ENCODE measurements at places on chromosomes 2 and 18. TPM values are rescaled to one million over a fixed set of nuclear protein-coding genes. Genes with fewer than 3 reads are reported as not detected.

Gene CPLX4
- not detected for total RNA-seq

GRCh38 chr2:18950361-18950851, 361.0 kb upstream of the NT5C1B start:
- H3K4me1 ChIP-seq = no peaks in the 10 kb centered on the region
- no peaks in the 10 kb centered on the region for H3K27me3 ChIP-seq
- no peak overlapping the region for H3K4me3 ChIP-seq
- no peak overlapping the region for H3K27ac ChIP-seq
- DNase-seq = no peak

Gene CNTNAP5
- total RNA-seq = not detected

- H3K36me3 ChIP-seq = no peaks in the 10 kb centered on the region
- peaks cover 19% of the 10 kb centered on the region for H3K27me3 ChIP-seq
- DNase-seq = no peak
- no peak overlapping the region for H3K27ac ChIP-seq
Measured at GRCh38 chr2:1869248-1869647, 124.9 kb upstream of the PXDN start.

Gene MGAT5
- total RNA-seq = 54.6 TPM

Gene DIPK1C
- total RNA-seq = 0.11 TPM

DNA sequence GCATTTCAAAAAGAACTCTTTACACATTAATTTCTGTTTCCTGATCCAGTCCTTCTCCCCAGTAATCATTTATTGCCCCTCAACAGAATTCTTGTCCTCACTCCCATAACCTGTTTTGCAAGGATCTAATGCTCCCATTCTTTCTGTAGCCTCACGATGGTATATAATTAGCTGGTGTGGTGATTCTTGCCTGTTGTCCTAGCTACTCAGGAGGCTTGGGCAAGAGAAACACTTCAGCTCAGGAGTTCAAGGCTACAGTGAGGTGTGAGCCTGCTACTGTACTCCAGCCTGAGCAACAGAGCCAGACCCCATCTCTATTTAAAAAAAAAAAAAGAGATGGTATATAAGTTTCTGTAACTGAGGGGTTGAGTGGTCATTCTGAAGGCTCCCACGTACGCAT, 7.7 kb upstream of the TRAPPC8 start:
- no peaks in the 10 kb centered on the region for H3K27me3 ChIP-seq
- no peak for DNase-seq
- H3K4me3 ChIP-seq = no peak overlapping the region
- no peaks in the 10 kb centered on the region for H3K36me3 ChIP-seq
- no peak overlapping the region for H3K27ac ChIP-seq
- H3K4me1 ChIP-seq = no peaks in the 10 kb centered on the region

DNA sequence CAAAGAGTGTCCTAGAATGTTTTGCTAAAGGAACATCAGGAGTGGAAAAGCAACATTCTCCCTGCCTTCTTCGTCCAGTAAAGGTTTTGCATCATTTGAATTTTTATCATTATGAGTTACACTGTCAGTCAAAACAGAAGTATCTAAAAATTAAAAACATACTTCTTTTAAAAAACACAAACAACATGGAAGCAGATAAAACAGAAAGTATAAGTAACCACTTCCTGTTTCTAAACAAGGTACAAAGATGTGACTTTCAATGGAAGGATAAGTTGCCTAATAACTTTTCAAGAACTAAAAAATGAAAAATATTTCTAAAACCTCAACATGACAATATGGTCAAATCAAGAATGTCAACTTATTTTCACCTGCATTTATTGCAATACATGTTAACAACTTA, 158.2 kb downstream of the STK39 start:
- H3K27ac ChIP-seq = peak overlapping the region; percentile 38
- no peak for DNase-seq
- H3K4me1 ChIP-seq = peaks cover 10% of the 10 kb centered on the region
- no peaks in the 10 kb centered on the region for H3K27me3 ChIP-seq

GRCh38 chr2:233165543-233165894, 86.0 kb upstream of the ATG16L1 start:
- no peaks in the 10 kb centered on the region for H3K36me3 ChIP-seq
- no peak overlapping the region for H3K4me3 ChIP-seq
- no peak overlapping the region for H3K27ac ChIP-seq

Gene G6PC2
- total RNA-seq = not detected

DNA sequence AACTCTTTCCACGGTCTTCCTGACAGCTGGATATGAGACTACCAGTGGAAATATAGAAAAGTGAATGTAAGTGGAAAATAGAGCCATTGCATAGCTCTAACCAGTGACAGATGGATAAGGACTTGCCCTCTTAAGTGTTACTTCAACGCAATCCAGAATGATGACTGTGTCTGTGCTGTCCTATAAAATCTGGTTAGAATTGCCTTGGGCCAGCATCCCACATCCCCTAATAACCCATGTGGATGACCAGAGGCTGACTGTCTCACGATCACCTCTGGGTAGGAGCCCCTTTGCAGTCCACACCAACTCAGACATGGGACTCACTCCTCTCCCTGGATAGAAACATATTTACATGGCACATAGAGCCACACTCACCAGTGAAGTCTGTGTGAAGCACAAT, 186.6 kb downstream of the C1D start:
- no peaks in the 10 kb centered on the region for H3K4me1 ChIP-seq
- H3K36me3 ChIP-seq = no peaks in the 10 kb centered on the region
- H3K27ac ChIP-seq = no peak overlapping the region
- DNase-seq = no peak
- no peak overlapping the region for H3K4me3 ChIP-seq

DNA sequence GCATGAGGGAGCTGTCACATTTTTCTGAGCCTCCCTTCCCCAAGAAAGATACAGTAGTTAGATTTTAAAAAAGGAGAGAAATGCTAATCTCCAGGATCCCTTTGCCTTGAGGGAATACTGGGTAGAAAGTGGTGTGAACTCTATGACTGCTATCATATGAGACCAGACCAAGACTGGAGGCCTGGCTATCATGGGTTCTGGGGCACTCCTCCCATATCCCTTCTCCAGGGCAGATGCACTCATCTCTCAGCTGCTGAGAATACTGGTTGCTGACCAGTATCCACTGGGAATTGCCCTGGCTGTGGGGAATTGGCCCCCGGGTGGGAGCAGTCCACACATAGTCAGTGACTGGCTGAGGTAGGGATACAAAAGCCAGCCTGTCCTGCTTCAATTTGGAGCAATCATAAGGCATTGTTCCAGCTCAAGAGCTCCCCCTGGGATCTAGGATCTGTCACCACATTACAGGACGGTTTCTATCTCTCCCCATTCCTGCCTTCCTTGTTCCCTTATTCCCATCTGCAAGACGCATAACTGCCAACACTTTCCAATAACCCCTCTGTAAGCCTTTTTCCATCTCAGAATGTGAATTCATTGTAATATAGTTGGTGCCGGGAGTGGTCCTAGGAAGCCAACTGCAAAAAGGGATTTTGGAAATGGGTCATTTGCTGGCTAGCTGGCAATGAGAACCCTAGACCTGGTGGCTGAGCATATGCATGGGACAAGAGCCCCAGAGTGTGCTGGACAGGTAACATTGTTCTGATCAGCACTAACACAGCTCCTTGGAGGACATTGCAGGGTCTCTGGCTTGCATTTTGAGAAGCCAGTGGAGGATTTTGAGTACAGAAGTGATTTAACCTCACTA, 35.4 kb upstream of the REEP1 start:
- no peaks in the 10 kb centered on the region for H3K27me3 ChIP-seq
- peaks cover 27% of the 10 kb centered on the region for H3K4me1 ChIP-seq
- DNase-seq = no peak
- H3K36me3 ChIP-seq = peaks cover 4% of the 10 kb centered on the region
- H3K4me3 ChIP-seq = no peak overlapping the region

GRCh38 chr2:207352978-207353671, 176.6 kb upstream of the CREB1 start:
- no peaks in the 10 kb centered on the region for H3K36me3 ChIP-seq
- no peaks in the 10 kb centered on the region for H3K27me3 ChIP-seq

GRCh38 chr2:171072164-171072563, 88.5 kb downstream of the TLK1 start:
- no peaks in the 10 kb centered on the region for H3K27me3 ChIP-seq
- no peak overlapping the region for H3K4me3 ChIP-seq
- no peak for DNase-seq
- H3K4me1 ChIP-seq = peaks cover 13% of the 10 kb centered on the region

Gene SLC25A52
- total RNA-seq = not detected
